Fibroblast of pulmonary artery (primary cell): ENCODE measurements at places on chromosomes 5 and 9.
A peak's percentile ranks its signal among the peaks of the same experiment; 100 is the strongest.

DNA sequence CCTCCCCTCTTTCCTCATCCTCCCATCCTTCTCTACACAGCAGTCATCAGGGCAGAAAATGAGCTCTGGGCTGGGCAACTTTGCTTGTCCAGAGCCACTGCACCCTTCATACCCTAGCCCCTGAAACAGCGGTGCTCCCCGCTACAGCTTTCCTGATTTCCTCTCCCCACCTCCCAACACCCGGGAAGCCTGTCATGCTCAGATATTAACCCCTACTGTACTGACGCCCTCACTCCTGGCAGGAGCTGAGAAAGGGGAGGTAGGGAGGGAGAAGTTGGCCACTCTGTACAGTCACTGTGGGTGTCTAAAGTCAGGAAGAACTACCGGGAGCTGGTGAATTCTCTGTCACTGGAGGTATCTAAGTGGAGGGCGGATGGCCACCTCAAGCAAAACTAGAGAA lies 782 bp downstream of the CAMK2A start:
- DNase-seq = no peak

DNA sequence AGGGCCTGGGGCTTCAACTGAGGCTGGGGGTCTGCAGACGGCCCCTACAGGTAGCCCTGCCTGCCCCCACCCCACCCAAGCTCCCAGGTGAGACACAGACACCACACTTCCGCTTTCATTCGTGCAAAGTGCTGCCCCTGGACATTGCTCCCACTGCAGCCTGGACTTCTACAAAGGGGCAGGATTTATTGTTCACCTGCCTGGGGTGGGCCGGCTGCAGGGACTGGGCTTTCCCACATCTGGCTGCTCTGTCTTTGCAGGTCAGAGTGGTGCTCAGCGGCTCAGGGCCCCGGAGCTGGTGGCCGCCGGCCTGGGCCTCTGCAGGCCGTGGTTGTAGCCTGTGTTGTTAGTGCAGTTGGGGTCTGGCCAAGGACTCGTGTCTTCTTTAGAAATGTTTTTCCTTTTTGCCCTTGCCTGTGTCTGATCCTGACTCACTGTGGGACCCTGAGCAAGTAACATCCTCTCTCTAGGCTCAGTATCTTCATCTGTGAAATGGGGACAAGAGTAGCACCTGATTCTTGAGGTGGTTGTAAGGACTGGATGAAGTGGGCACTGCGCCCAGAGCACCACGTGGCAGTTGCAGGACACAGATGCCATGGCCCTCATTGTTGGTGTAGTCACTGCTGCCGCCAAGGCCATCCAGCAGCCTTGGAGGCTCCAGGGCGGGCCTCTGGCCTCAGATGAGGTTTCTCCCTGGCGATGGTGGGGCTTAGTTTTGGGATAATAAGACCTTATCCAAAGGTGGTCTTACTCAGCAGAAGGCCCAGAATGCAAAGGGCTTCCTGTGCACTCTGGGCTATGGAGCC lies 143.9 kb downstream of the CACNA1B start:
- DNase-seq = no peak

GRCh38 chr5:41447650-41448510 lies 62.5 kb downstream of the PLCXD3 start:
- no peak for DNase-seq

DNA sequence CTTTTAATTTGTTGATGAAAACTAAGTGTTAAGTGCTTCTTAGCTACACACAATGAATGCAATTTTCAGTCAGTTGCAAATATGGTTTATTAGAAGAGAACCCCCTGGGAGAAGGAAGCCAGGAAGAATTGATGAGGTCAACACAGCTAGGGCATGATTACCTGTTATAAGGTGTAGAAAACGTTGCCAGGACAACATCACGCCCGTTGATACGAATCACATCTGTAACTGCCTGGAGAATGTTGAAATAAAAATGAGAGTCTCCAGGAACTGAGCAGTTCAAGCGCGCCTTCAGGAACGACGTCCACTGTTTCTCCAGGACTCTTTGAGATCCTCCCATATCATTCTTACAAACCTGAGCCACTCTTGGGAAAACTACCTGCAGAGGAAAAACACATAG lies 88.0 kb downstream of the SEMA6A start:
- DNase-seq = no peak

GRCh38 chr9:135023088-135023785 lies 64.2 kb upstream of the OLFM1 start:
- DNase-seq = no peak

GRCh38 chr5:116084287-116084691 lies 536 bp upstream of the COMMD10 start:
- peak; percentile 38 for DNase-seq

- DNase-seq = peak; percentile 38
These were observed 17.2 kb upstream of the AFAP1L1 start for GRCh38 chr5:149254506-149254905.

GRCh38 chr9:22392523-22392922 lies 54.1 kb upstream of the DMRTA1 start:
- DNase-seq = no peak

DNA sequence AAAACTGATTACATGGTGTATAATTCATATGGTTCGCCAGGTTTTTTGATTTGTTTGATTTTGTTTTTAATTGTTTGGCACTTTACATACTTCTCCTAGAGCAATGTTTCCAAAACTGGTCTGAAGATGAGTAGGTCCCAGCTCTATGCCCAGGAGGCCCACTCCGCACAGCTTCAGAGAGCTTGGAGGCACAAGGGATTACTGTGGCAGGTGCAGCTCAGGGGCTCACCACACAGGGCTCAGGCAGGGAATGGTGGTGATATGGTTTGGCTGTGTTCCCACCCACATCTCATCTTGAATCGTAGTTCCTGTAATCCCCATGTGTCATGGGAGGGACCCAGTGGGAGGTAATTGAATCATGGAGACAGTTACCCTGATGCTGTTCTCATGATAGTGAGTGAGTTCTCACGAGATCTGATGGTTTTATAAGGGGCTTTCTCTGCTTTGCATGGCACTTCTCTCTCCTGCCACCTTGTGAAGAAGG lies 296.6 kb downstream of the MED10 start:
- DNase-seq = no peak

GRCh38 chr9:115264313-115264712 lies 146.4 kb upstream of the TNC start:
- DNase-seq = peak; percentile 29

DNA sequence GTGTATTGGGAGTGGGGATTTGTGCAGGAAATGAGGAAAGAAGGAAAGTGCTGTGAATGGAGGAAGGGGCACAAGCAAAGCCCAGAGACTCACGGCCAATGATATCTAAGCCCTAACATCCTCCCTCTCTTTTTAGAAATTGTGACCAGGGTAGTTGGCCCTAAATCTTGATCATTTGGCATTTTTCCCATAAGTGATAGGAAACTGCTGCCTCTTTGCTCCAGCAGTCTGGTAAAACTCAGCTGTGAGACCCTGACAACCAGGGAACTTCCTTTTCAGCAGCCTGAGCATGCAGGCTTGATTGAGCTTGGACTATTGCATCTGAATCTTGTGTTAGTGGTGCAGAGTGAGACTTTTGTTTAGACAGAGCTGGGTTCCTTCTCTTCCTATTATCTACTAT lies 9.6 kb upstream of the ADRB2 start:
- DNase-seq = no peak

DNA sequence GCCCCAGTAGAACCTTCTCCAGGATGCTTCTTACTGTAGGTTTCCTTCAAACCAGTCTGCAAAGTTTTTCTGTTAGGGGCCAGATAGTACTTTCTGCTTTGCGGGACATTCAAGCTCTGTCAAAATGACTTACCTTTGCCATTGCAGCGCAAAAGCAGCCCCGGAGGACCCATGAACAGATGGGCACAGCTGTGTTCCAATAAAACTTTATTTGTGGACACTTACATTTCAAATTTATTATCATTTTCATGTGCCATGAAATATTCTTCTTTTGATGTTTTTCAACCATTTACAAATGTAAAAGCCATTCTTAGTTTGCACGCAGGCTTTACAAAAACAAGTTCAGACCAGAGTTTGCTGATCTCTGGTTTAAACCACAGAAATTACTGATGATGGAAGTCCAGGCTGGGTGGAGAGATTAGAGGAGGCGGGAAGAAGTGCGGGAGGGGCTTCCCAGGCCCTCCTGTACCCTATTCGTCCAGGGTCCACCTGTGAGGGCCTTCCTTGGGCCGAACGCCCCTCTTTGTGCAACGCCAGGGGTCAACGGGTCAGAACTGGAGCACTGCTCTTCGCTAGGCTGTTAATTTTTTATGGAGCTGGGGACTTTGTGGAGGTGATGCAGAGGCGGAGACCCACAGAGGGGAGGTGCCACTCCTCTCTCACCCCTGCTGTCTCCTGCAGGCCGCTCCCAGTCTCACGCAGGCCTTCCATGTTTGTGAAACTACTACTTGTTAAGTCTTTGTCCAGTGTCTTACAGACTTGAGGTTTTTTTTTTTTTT lies 7.6 kb upstream of the ASS1 start:
- DNase-seq = no peak

DNA sequence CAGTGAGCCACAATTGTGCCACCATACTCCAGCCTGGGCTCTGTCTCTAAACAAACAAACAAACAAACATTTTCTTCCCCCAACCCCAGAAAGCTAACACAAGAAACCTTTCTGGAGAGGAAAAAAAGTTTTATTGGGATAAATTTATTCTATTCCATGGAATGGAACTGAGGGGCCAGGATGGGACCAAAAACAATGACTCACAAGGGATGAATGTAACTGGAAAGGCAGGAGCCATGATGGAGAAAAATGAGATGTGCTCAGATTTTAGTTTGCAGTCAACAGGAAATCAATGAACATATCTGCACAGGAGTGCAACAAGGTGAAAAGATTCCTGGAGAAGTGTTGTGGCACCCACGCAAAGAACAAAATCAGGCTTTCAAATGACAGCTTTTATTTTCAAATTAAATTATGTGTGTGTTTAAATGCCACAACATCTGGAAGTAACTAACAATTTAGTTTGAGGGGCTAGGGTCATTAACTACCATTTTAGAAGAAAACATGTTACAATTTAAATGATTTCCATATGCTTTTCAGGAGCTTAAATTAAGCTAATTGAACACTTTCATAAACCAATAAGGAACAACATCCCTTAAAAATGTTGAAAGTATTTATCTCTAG lies 208.6 kb downstream of the TSSK1B start:
- no peak for DNase-seq

DNA sequence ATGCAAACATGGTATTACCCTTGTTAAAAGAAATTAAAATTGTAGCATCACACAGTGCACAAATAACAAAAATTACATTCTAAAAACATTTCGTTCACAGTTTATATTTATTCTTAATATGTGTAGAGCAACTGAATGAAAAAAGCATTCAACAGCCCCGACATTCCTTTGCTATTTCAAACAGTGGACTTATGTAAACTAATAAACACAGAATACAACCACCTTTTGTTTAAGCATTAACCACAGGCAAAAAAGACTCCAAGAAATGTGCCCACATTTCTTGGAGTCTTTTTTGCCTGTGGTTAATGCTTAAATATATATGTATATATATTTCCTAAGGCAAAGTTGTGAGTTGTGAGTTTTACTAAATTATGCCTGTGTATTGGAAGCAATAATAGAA lies 532.5 kb upstream of the DAP start:
- no peak for DNase-seq

DNA sequence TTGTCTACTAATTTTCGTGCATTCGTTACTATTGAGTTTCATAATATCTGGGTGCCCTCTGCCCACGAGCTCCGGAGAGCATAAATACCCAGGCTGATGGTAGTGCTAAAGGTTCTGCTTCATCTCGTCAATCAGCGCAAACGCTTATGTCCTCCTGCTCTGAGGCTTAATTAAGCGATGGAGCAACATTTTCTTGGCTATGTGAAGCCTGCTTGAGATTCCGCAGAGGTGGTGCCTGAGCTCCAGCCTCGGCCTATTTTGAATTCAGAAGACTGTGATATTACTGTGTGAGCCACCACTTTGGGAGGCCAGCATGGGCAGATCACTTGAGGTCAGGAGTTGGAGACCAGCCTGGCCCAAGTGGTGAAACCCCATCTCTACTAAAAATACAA lies 44.8 kb downstream of the ANXA2R start:
- peak; percentile 46 for DNase-seq

GRCh38 chr9:1939926-1940368 lies 75.2 kb upstream of the SMARCA2 start:
- no peak for DNase-seq

DNA sequence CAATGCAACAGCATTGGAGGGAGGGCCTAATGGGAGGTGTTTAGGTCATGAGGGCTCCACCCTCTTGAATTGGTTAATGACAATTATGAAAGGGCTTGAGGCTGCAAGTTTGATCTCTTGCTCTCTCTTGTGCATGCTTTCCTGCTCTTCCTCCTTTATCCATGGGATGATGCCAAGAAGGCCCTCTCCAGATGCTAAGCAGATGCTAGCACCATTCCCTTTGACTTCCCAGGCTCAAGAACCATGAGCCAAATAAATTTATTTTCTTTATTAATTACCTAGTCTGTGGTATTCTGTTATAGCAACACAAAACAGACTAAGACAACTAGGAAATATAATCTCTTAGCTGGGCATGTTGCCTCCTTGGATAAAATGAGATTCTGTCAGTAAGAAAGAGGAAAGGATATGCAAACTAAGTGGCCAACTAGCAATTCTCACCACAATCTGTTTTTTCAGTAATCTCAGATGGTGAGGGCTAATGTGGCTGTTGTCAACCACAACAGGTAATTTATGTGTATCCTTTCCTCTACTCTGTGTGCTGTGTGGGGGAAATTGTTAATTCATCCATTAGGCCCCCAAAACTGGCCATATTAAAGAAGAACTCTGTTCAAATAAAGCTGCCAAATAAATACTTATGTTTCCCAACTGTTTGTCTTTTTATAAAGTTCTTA lies 269.1 kb upstream of the CD180 start:
- DNase-seq = no peak

DNA sequence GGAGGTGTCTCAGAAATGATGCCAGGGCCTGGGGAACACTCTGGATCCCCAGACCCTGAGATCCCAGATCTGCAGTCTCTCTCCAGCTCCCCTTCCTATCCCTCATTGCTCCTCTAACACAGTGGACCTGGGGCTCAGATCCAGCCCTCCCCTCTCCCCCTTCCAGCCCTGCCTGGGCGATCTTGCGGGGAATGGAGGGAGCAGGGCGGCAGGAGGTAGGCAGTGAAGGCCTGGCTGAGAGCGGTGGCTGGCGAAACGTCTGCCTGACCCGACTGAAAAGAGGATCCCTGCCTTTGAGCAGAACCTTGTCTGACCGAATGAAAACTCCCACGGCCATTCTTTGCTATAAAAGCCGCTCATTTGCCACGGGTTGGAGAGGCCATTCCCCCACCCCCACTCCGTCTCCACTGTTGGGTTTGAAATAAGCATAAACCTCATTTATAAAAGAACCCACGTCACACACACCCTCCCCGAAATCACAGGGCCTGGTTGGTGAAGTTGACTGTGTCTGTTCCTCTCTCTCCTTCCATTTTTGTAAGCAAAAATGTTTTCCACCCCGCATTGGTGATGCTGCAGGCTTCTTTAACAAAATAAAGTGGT lies 8.8 kb downstream of the MSX2 start:
- DNase-seq = no peak
